ENCODE measurements at places on chromosomes 1 and 21.
A peak's percentile ranks its signal among the peaks of the same experiment; 100 is the strongest.

GRCh38 chr21:15928686-15929425 is 199.1 kb downstream of the USP25 start:
- DNase-seq: no peak

DNA sequence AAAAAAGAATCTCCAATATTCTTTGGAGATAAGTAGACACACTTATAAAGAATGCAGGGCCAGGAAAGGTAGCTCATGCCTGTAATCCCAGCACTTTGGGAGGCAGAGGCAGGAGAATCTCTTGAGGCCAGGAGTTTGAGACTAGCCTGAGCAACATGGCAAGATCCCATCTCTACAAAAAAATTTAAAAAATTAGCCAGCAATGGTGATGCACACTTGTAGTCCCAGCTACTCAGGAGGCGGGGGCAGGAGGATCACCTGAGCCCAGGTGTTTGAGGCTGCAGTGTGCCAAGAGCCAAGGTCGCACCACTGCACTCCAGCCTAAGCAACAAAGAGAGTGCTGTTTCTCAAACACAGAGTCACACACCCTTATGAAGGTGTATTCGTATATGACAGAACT is 385.0 kb downstream of the SMYD3 start:
- DNase-seq: no peak

GRCh38 chr1:156675210-156676113 is 1.7 kb downstream of the NES start:
- DNase-seq: no peak

DNA sequence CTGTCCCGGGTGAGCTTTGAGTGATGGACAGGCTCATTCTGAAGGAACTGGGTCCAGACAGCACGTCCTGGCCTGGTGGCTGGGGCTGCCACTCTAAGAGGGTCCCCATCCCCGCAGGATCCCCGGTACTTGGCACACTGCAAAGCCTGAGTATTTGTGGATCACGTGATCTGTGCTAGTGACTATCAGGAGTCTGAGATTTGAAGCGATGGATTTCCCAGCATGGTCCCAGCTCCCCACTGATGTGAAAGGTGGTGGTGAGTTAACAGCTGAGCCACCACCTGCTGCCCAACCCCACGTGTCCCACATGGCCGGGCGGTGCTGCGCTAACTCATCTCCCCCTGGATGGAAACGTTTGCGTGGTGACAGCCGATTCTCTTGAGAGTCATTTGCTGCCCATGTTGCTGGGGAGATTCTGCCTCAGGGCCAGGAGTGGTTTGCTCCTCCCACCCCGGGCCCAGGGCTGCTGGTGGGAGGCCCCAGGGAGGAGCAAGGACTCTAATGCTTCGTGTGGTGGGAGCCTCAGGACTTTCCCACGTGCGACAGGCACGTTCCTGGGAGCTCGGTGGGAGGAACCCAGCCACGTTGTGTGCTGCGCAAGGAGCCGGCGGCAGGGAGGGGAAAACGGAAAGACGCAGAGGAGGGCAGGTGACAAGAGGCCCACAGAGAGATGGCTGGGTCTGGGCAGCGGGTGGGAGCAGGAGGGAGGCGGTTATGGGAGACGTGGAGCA is 15.1 kb downstream of the FAAP20 start:
- no peak for DNase-seq

GRCh38 chr1:43207229-43207853 is 35.2 kb downstream of the CFAP57 start:
- no peak for DNase-seq

DNA sequence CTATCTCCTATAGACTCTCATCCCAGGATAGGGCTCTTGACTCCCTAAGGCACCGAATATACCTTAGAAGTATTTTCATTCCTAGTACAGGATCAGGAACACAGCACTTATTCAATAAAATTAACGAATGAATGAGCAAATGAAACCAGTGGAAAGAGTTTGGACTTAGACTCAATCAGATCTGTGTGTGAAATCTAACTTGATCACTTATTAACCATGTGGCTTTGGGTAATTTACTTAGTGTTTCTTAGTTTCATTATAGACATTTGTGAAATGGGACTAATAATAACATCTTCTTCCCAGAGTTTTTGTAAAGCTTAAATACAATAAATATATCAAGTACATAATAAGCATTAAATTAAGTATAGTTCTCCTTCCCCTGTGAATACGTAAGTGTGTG is 230.1 kb downstream of the ADGRL2 start:
- no peak for DNase-seq

GRCh38 chr1:19087737-19088594 is 122.1 kb downstream of the UBR4 start:
- DNase-seq: no peak

DNA sequence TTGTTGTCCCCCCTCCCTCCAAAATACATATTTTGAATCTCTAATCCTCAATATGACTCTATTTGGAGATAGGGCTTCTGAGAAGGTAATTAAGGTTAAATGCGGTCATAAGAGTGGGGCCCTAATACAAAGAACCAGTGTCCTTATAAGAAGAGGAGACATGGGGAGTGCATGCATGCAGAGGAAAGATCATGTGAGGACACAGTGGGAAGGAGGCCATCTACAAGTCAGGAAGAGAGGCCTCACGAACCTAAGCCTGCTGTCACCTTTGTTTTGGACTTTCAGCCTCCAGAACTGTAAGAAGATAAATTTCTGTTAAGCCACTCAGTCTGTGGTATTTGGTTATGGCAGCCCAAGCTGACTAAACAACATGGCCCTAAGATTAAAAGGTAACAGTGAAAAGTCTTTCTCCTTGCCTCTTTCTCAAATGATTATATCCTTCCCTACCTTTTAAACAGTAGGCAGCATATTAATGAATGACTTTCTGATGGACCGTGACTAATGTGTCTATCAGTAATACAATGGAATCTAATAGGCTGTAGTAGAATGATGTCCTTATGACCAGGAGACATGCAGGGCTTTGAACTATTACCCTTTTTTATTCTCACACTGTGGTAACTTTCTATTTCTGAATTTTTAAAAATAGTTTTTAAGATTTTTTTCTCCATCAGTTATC is 40.6 kb upstream of the ST6GALNAC3 start:
- no peak for DNase-seq

GRCh38 chr1:45018599-45019230 is 6.7 kb downstream of the UROD start:
- DNase-seq: peak; percentile 70

DNA sequence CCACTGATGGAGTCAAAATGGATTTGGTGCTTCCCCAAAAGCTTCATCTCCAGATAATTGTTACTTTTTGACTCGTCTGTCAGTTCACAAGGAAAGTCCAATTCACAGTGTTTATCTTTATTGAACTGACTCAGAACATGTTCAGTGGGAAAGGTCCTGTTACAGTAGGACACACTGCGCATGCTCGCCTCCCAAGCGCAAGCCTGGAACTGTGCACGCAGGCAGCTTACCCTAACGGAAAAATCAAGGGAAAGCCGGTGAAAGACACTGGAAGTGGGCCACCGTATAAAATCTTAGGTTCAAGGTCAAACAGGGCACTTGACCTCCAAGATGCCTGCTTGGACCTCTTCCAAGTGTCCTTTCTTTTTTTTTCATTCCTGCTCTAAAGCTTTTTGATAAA is 174.6 kb downstream of the USP25 start:
- no peak for DNase-seq

GRCh38 chr1:40612345-40612831 is 53.1 kb downstream of the RIMS3 start:
- peak; percentile 73 for DNase-seq

- no peak for DNase-seq
These were observed 10.7 kb downstream of the YBX1 start for GRCh38 chr1:42692911-42693310.

GRCh38 chr1:156527584-156527983 is 27.0 kb upstream of the MEF2D start:
- no peak for DNase-seq

DNA sequence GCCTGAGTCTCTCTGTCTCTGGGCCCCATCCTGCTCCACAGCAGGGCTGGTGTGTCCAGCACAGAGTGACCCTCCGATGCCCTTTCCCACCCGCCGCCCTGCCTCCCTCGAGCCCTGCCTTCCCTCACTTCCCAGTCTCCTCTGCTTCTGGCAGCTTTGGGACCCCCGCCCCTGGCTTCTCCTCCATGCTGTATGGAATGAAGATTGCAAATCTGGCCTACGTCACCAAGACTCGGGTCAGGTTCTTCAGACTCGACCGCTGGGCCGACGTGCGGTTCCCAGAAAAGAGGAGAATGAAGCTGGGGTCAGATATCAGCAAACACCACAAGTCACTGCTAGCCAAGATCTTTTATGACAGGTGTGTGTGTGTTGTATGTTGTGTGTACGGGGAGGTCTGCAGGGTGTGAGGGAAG is 14.3 kb downstream of the MOV10 start:
- no peak for DNase-seq

GRCh38 chr1:154342132-154342531 is 16.8 kb downstream of the ATP8B2 start:
- no peak for DNase-seq

Data from hematopoietic multipotent progenitor cell treated with erythropoietin and hydrocortisone succinate and interleukin-3 and kit ligand, for 17 days (in vitro differentiated cells).